Upper lobe of left lung (tissue), 6 donors: ENCODE measurements at places on chromosomes 4 and X. TPM values are rescaled to one million over a fixed set of nuclear protein-coding genes. Genes with fewer than 3 reads are reported as not detected.
A peak's percentile ranks its signal among the peaks of the same experiment; 100 is the strongest.

RRH gene
- total RNA-seq, result not detected

FHL1 gene
- 171 TPM for total RNA-seq

XAGE3 gene
- not detected for total RNA-seq

FGFBP2 gene
- 9.7 TPM for total RNA-seq

DNA sequence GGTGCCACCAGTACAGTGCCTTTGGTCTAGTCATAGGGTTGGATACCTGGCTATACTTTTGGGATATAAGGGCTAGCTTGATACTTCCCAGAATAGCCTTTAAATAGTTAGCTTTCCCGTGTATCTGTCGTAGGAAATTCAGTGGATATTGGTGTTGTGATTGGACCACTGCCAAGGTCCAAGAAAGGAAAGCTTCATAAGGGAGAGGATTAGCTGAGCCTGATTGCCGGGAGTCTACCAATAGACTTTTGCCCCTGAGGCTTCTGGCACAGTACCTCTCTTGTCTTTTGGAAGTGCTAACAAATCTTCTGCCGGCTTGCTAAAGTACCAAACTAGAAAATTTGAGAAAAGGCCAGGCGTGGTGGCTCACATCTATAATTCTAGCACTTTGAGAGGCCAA is 350.6 kb downstream of the CHIC1 start:
- no peak overlapping the region for H3K27ac ChIP-seq
- H3K4me1 ChIP-seq, result no peaks in the 10 kb centered on the region
- H3K27me3 ChIP-seq, result no peaks in the 10 kb centered on the region
- DNase-seq, result no peak
- no peaks in the 10 kb centered on the region for H3K36me3 ChIP-seq
- no peak overlapping the region for H3K4me3 ChIP-seq

CLCN4 gene
- 16.5 TPM for total RNA-seq

GRCh38 chr4:101156619-101157310 is 190.6 kb downstream of the PPP3CA start:
- DNase-seq, result no peak
- no peak overlapping the region for H3K4me3 ChIP-seq
- H3K36me3 ChIP-seq, result no peaks in the 10 kb centered on the region
- no peak overlapping the region for H3K27ac ChIP-seq
- peaks cover 7% of the 10 kb centered on the region for H3K4me1 ChIP-seq

TSPAN7 gene
- total RNA-seq, result 7.3 TPM

DNA sequence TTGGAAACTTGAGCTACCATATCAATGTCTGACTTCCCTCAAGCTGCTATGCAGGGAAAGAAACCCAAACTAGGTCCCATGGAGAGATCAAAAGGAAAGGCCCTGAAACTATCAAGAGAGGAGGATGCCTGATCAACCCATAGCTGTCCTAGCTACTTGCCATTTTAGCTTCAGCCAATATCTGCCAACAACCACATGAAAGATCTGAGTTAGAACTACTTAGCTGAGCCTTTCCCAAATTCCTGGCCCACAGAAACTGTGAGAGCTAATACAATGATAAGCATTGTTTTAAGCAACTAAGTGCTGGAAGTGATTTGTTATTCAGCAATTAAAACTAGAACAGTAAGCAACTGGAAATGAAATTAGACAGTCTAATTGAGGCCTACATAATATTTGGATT is 6.3 kb upstream of the ARHGEF38 start:
- DNase-seq, result no peak
- no peak overlapping the region for H3K27ac ChIP-seq
- H3K4me1 ChIP-seq, result peaks cover under 1% of the 10 kb centered on the region
- H3K4me3 ChIP-seq, result no peak overlapping the region
- H3K36me3 ChIP-seq, result no peaks in the 10 kb centered on the region

TRO gene
- 8.8 TPM for total RNA-seq

DNA sequence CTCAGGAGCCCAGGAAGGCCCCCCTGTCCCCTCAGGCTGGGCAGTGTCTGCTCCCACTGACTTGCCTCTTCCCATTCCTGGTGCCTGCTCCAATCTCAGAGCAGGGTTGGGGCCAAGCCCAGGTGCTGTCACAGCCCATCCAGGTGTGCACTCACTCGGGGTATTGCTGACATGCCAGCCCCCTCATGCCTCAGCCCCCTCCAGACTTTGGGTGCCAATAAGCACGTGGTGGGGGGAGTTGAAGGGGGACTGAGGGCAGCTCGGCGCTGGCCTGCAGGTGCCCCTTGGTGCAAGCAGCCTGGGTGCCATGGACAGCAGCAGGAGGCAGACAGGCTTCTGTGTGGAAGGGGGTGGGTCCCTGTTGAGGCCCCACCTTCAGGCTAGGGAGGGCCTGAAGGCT is 28.4 kb downstream of the NAA11 start:
- H3K4me1 ChIP-seq, result no peaks in the 10 kb centered on the region
- DNase-seq, result no peak
- H3K4me3 ChIP-seq, result no peak overlapping the region
- H3K27ac ChIP-seq, result no peak overlapping the region
- no peaks in the 10 kb centered on the region for H3K27me3 ChIP-seq

GRCh38 chr4:10188400-10189004 is 71.9 kb upstream of the WDR1 start:
- H3K27me3 ChIP-seq, result no peaks in the 10 kb centered on the region
- H3K36me3 ChIP-seq, result no peaks in the 10 kb centered on the region
- H3K4me3 ChIP-seq, result no peak overlapping the region
- H3K27ac ChIP-seq, result no peak overlapping the region

C4orf51 gene
- not detected for total RNA-seq

GRCh38 chr4:121472937-121473721 is 92.3 kb upstream of the QRFPR start:
- no peak for DNase-seq
- H3K36me3 ChIP-seq, result no peaks in the 10 kb centered on the region
- H3K27me3 ChIP-seq, result no peaks in the 10 kb centered on the region

ACE2 gene
- total RNA-seq, result 4.1 TPM

FAM184B gene
- 1.0 TPM for total RNA-seq

GRCh38 chr4:14652522-14652921 is 349.8 kb upstream of the CPEB2 start:
- no peaks in the 10 kb centered on the region for H3K4me1 ChIP-seq
- no peaks in the 10 kb centered on the region for H3K27me3 ChIP-seq
- no peak overlapping the region for H3K27ac ChIP-seq
- no peaks in the 10 kb centered on the region for H3K36me3 ChIP-seq

F8A2 gene
- total RNA-seq, result not detected

GRCh38 chrX:146449243-146449642 is 360.3 kb upstream of the CXorf51B start:
- no peak for DNase-seq
- H3K4me3 ChIP-seq, result no peak overlapping the region
- H3K36me3 ChIP-seq, result no peaks in the 10 kb centered on the region
- H3K4me1 ChIP-seq, result no peaks in the 10 kb centered on the region
- H3K27ac ChIP-seq, result no peak overlapping the region
- H3K27me3 ChIP-seq, result no peaks in the 10 kb centered on the region

DNA sequence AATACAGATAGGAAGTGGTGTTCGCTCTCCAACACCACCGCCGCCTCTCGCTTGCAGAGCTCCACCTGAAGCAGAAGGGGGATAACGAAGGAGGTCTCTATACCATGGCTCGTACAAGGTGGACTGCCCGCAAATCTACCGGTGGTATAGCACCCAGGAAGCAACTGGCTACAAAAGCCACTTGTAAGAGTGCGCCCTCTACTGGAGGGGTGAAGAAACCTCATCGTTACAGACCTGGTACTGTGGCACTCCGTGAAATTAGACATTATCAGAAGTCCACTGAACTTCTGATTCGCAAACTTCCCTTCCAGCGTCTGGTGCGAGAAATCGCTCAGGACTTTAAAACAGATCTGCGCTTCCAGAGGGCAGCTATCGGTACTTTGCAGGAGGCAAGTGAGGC is 5.2 kb upstream of the BMP15 start:
- no peak overlapping the region for H3K4me3 ChIP-seq
- no peaks in the 10 kb centered on the region for H3K27me3 ChIP-seq
- no peaks in the 10 kb centered on the region for H3K36me3 ChIP-seq
- no peak overlapping the region for H3K27ac ChIP-seq

GRCh38 chr4:107718351-107718965 is 1.6 kb downstream of the PAPSS1 start:
- H3K36me3 ChIP-seq, result no peaks in the 10 kb centered on the region
- no peak overlapping the region for H3K27ac ChIP-seq
- H3K27me3 ChIP-seq, result no peaks in the 10 kb centered on the region
- peaks cover 9% of the 10 kb centered on the region for H3K4me1 ChIP-seq
- no peak for DNase-seq

TMSB15A gene
- not detected for total RNA-seq

GRCh38 chrX:25941087-25941486 is 197.1 kb upstream of the MAGEB18 start:
- no peaks in the 10 kb centered on the region for H3K4me1 ChIP-seq
- no peak overlapping the region for H3K4me3 ChIP-seq
- H3K36me3 ChIP-seq, result no peaks in the 10 kb centered on the region
- no peaks in the 10 kb centered on the region for H3K27me3 ChIP-seq

NHSL2 gene
- total RNA-seq, result 7.1 TPM

- no peaks in the 10 kb centered on the region for H3K36me3 ChIP-seq
- H3K27ac ChIP-seq, result no peak overlapping the region
- H3K4me1 ChIP-seq, result peaks cover 3% of the 10 kb centered on the region
- H3K27me3 ChIP-seq, result no peaks in the 10 kb centered on the region
Measured at GRCh38 chr4:98573791-98574190, 84.6 kb downstream of the TSPAN5 start.

- no peaks in the 10 kb centered on the region for H3K36me3 ChIP-seq
- H3K27ac ChIP-seq, result no peak overlapping the region
- no peak overlapping the region for H3K4me3 ChIP-seq
- H3K4me1 ChIP-seq, result no peaks in the 10 kb centered on the region
- DNase-seq, result no peak
- H3K27me3 ChIP-seq, result no peaks in the 10 kb centered on the region
Measured at GRCh38 chr4:27101126-27101525, 240.5 kb downstream of the STIM2 start.

GRCh38 chr4:114226968-114227760 is 247.7 kb upstream of the ARSJ start:
- no peak overlapping the region for H3K4me3 ChIP-seq
- no peaks in the 10 kb centered on the region for H3K27me3 ChIP-seq
- DNase-seq, result no peak
- no peak overlapping the region for H3K27ac ChIP-seq

FGF13 gene
- 1.7 TPM for total RNA-seq

- peak overlapping the region; percentile 47 for H3K27ac ChIP-seq
- H3K36me3 ChIP-seq, result no peaks in the 10 kb centered on the region
- H3K4me1 ChIP-seq, result peaks cover 11% of the 10 kb centered on the region
- DNase-seq, result peak; percentile 79
- peak overlapping the region; percentile 54 for H3K4me3 ChIP-seq
- peaks cover 7% of the 10 kb centered on the region for H3K27me3 ChIP-seq
Measured at GRCh38 chr4:20253735-20254409, 2.2 kb downstream of the SLIT2 start.
